ENCODE measurements at places on chromosomes 6 and 20.

- no peak for DNase-seq
Measured at GRCh38 chr20:40339661-40340449, 349.2 kb downstream of the MAFB start.

GRCh38 chr20:50538276-50538675, 28.1 kb downstream of the PTPN1 start:
- no peak for DNase-seq

- DNase-seq: no peak
Measured at GRCh38 chr20:24745617-24746350, 203.3 kb upstream of the CST7 start.

DNA sequence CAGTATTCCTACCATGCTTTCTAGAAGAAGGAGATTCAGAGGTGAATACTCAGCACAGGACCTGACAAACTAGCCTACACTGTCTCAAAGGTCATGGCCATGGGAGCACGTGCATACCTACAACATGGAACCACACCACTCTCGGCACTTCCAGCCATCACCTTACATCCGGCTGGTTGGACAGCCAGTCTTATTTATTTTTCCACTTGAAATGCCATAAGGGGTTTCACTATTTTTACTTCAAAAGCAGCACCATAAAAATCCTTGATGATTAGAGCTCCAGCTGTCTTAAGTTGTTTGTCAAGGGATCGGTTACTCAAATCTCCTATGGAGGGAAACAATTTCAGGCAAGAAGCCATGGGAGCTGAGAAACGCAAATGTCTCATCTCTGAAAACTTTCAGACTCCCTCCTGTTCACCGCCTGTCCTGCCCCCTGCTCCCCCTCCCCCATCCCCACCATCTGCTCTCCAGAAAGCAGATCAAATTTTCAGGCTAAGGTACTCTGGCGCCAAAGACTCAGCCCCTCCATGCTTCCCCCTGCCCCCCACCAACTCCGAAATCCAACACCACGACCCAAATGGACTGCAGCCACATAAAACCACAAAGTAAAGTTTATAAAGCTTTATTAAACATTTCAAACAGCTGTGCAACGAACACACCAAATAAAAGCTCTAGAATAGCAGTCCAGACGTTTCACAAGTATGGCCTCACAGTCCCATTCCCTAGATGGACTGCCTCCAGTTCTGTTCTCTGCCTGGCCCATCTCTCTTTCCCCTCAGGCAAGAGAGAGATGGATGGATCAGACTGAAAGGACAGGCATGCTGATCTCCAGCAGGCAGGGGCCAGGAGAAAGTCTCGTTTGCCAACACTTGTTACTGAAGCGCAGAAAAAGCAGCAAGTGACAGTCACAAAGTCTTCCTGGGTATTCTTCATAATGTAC, 4.0 kb upstream of the NNAT start:
- DNase-seq: no peak

GRCh38 chr6:56172144-56172543, 75.2 kb downstream of the COL21A1 start:
- no peak for DNase-seq
